ENCODE measurements at places on chromosomes 1 and 21.

DNA sequence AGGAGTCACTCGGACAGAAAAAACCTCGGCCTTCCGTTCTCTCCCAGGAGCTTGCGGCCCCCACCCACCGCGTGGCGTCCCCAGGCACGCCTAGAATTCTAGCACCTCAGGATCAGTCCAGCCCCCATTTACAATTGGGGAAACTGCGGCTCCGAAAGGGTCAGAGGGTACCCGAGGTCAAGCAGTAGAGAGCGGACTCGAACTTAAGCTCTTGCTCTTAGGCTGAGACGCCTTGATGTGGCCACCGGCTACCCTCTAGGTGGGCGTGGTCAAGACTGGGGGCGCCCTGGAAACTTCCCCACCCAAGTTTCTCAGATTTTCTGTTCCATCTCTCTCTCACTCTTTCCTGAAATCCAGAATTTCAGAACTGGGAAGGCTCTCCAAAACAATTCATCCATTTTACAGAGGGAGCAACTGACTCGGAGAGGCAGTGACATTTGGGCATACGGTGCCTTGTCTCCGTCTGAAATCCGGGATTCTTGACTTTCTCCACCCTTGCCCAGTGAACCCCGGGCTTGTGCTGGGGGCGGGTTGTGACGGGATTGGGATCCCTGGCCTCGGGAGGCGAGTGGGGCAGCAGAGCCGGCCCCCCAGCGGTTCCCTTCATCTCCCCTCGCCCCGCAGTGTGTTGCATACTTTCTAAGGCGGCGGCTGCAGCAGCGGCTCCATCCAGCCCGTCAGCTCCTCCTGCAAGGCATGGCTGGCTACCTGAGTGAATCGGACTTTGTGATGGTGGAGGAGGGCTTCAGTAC is 777 bp downstream of the AZIN2 start:
- no peak for DNase-seq

DNA sequence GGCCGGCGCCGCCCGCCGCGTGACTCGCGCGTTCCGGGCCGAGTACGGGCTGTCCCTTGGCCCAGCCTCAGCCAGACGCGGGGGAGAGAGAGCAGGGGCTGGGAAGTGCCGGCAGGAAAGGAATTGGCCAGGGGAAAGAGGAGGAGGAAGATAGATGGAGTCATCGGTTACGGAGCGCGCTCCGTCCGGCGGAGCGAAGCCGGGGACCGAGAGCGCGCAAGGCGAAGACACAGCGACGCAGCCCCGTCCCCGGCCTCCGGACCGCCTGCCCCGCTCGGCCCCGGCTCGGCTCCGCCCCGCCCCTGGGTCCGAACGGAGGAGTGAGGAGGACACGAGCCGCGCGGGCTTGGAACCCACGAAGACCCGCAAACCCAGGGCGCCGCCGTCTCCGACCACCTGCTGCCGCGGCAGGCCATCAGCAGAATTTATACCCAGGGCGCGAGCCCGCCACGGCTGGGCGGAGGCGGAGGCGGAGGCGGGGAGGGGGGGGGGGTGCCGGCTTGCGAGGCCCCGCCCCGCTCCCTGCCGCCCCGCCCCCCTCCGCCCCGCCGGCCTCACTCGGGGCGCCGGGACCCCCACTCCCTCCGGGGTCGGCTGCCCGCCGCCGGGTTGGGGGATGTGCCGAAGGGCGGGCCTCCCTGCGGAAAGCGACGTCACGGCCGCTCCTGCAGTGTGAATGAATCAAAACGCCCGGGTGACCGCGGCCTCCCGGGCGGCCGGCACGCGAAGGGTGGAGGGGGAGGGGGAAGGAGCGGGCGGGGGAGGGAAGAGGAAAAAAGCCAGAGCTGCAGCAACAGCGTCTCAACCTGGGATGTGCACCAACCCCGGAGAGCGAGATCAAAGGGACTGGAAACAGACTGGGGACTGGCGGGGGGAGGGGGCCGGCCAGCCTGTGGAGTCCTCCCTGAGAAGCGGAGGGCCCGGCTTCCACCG is at the start of gene LHX4:
LHX4 (plus strand) TSS at position 782 of the 933 bp plus-strand sequence. CDS start 266 bp downstream, outside the sequence.
- peak; percentile 42 for DNase-seq

GRCh38 chr1:54302951-54303843 is 103.0 kb downstream of the SSBP3 start:
- no peak for DNase-seq

DNA sequence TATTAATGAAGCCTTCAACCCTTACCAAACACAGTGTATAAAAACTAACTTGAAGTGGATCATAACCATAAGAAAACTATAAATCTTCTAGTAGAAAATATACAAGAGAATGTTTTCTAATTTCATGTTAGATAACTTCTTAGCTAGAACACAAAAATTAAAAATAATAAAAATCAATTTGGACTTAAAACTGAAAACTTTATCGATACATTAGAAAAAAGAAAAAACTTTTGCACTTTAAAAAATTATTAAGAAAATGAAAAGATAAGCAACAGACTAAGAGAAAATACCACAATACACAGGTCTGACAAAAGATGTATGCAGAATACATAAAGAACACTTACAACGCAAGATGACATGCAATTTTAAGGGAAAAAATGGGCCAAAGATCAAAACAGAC is 8.7 kb downstream of the COP1 start:
- DNase-seq, result no peak

DNA sequence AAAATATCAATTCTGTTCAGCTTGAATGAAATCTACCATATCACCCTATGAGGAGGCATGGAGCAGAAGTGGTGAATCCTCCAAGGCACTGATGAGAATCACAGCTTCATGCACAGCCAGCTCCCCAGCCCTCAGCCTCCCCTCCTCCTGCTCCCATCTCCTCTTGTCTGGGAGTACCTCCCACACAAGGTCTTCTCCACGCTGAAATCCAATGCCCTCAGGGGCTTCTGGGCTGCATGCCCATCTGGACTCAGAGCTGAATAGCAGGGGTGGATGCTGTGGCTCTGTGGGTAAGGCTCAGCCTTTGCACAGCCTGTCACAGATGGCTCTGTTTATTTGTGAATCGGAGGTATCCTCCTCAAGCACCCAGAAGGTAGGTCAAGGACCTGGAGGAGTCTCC is 48.6 kb downstream of the KCNC4 start:
- no peak for DNase-seq

DNA sequence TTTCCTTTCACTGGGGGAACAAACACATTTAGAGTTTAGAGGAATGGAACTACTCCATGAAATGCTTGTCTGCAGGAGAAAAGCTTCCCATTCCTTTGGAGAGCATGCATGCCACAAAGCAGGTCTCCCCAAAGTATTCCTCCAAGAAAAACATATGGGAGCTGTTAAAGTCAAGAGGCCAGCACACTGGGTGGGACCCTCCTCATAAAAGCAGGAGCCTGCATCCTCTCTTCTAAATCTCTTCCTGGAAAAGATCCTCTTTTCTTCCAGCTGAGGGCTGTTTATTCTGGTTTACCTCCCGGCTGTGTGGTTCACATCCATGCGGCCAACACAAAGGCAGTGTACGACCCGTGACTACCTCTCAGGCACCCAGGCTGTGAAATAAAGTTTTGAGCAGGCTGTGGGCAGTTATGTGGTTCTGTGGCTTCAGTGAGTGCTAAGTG is 103.4 kb downstream of the TENT5C start:
- no peak for DNase-seq

DNA sequence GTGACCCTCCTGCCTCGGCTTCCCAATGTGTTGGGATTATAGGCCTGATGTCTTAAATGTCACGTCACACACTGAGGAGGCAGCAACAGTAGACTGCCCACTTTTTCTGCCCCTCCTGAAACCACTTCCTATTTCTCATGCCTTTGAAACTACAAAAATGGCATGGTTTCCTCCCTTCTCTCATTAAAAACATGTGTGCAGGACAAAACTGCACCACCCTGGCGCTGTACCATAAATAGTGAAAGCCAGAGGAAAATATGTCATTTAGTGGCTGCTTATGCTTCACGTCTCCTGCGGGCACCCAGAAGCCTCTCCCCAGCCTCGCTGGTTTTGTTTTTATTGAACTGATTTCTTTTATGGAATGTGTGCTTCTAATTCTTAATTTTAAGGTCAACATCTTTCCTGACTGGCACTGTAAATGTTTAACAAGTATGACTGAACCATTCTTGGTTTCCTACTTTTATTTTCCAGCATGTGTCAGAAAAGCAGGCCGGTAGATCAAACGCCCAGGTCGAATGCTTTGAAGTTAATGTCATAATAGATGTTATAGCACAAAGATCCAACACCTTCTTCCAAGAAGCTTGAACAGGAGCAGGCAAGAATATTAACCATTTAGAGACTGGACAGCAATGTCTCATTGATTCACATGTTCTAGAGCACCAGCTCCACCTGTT is 59.6 kb upstream of the C1orf87 start:
- no peak for DNase-seq

DNA sequence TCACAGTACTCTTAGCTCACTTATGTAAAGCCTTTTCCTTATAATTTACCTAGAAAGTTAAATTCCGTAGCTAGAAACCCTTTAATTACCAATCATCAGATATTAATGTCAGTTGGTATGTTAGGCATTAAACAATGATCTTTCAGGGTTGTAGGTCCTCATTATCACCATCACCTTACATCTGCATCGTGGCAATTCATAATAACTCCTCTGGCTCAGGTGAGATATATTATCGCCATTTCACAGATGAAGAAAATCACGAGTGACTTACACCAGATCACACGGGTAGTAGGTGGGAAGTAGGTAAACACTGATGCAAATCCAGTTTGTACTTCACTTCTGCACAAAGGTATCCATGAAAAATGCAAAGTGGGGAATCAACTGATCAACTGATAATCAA is 639 bp downstream of the NUP133 start:
- no peak for DNase-seq

GRCh38 chr21:23853796-23854379 is 1753.4 kb downstream of the MRPL39 start:
- peak; percentile 26 for DNase-seq

DNA sequence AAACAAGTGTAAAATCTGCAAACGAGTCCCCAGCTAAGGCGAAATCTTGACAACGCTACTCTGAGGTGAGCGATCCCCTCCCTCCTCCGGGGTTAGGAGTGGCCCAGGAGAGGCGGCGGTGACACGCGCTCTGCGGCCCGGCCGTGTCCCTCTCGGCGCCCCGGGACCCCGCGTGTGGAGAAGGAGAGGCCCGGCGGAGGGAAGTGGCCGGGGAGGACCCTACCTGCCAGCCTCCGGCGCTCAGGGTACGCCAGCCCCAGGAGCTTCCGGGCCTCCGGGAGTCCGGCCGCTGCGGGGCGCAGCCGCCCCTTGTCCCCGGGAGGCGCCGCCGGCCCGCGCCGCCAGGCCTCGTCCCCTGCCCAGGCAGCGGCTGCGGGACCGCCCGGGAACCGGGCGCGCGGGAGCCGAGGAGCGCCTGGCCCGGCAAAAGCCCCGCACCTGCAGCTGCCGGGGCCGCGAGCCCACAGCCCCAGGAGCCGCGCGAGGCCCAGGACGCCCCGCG is 543 bp downstream of the ABCB10 start:
- DNase-seq, result peak; percentile 9

GRCh38 chr1:72357411-72357810 is 75.1 kb upstream of the NEGR1 start:
- no peak for DNase-seq

- no peak for DNase-seq
Observed at GRCh38 chr1:1094981-1095380, 20.9 kb upstream of the RNF223 start.

DNA sequence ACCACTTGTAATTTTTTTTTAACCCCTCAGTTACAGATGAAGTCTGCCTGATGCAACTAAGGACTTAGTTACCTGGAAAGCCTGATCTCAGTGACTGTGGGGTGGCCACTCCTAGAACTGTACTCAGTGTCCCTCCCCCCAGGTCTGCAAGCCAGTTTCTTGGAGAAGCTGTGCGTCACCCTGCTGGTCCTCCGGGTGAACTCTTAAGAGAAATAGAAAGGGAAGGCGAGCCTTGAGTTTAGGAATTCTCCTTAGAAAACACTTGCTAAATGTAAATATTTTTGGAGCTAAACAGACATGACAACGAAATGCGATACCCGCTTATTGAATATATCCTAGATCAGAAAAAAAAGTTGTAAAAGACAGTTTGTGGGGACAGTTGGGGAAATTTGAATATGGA is 730 bp downstream of the SLC16A4 start:
- peak; percentile 76 for DNase-seq

DNA sequence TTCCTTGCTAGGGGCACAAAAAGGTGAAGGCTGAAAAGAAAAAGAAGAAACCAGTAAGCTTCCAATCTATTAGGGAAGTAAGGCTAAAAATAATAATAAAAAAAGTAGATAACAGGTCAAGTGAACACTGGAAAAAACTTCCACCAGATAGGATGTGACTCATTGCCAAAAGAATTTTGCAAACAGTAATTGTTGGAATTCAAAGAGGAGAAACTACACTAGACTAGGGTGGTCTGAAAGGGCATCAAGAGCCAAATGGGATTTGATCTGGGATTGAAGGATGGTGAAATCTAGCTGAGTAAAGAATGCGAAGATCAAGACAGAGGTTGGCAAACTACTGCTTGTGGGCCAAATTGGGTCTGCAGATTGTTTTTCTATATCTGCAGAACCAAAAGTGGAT is 6.0 kb upstream of the ST6GALNAC3 start:
- no peak for DNase-seq

DNA sequence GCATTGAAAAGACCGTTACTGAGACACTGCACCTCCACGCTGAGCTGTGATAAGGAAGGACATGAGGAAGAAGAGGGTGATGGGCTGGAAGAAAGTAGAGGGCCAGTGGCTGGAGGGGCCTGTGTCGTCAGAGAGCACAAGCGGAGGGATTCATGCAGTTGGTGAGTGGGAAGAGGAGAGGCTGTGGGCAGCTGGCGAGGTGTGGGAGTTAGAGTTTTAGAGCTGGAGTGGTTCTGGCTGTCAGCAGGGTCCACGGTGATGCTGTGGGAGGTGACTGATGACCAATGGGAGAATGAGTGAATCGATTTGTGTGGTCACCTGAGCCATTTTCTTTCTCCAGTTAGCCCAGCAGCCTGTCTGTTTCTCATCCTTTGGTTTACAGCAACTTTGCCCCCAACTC is 66.2 kb upstream of the SLC2A1 start:
- no peak for DNase-seq

DNA sequence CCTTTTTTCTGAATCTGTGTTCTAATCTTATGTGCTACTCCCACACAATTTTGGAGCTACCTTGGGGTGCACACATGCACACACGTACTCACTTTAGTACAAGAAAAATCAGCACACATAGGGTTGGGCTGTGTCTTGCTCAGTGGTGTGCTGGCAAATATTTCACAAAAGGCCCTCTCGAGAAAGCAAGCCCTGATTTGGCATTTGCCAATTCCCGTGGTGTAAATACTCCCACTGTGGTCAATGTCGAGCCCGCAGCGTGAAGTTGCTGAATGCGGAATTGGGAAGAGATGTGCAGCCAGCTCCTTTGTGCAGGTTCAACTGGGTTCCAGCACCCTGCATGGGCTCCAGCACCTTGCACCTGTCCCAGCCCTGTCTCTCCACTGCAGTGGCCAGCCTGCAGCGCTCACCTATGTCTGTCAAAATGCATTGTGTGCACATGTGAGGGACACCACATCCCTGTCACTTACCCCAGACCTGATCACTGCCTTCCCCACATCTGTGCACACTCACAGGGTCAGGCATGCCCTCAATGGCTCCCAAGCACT is 78.4 kb upstream of the WNT4 start:
- no peak for DNase-seq

GRCh38 chr1:155003766-155004351 is 1.3 kb downstream of the ZBTB7B start:
- DNase-seq, result peak; percentile 88

- DNase-seq, result no peak
Observed at GRCh38 chr21:44892536-44893277, 19.2 kb upstream of the PTTG1IP start.

- DNase-seq, result no peak
Observed at GRCh38 chr1:89536555-89537341, 12.1 kb downstream of the LRRC8B start.

GRCh38 chr1:25713961-25714360 is 86.0 kb upstream of the SELENON start:
- DNase-seq, result no peak

GRCh38 chr1:167266965-167267364 is 46.3 kb downstream of the POU2F1 start:
- DNase-seq, result no peak

Measured in NCI-H460 (cell line).